Cerebellar nuclear complex (tissue), 1 donor: ENCODE measurements at places on chromosomes 13 and 19.

GRCh38 chr19:6610934-6611852 lies 20.2 kb upstream of the CD70 start:
- no peak for DNase-seq

- no peak for DNase-seq
These were observed 65.5 kb downstream of the ING1 start for GRCh38 chr13:110779022-110779421.

- DNase-seq: no peak
These were observed 1.4 kb upstream of the ZNF414 start for GRCh38 chr19:8515317-8515716.

GRCh38 chr19:34134190-34135053 lies 37.9 kb upstream of the LSM14A start:
- no peak for DNase-seq

DNA sequence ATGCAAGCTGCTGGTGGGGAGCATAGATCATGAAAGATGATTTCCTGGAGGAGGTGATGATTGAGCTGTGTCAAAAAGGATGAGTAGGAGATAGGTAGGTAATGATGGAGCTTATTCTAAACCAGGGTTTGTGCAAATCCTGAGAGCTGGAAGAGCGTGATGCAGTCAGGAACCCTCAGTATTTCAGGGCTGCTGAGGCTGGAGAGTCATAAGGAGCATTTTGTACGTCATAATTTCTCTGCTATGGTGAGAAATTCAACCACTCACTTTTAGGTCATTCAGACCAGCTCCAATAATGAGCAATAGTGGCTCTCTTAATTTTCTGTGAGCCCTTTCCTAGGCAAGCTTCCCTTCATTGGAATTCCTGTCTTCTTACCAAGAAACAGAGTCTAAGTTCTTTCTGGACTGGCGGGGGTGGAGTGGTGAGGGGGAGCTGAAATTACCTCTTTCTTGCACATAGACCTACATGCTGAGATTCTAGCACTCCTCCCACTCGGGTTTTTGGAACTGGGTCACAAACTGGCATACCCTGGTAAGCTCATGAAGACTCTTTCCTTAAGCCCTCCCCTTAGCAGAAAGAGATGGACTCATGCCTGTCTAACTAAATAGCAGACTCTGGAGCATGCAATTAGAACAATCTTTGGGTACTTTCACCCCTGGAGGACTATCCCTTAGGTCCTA lies 62.2 kb upstream of the MYCBP2 start:
- no peak for DNase-seq

DNA sequence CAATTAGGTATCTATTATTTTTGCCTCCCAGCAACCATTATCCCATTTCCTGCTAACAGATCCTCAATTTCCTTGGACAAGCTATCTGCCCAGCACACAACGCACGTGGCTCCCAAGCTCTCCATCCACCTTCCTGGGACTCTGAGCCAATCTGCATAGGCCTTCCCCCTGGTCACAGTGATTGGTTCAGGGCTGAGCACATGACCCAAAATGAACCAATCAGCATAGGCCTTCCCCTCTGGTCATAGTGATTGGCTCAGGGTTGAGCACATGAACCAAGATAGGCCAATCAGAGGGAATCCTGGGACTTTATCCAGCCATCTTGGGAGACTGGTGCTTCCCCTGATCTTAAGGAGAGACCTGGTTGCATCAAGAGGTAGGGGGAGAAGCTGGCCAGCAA lies 5.8 kb downstream of the CPAMD8 start:
- no peak for DNase-seq

- DNase-seq: no peak
These were observed 2.0 kb downstream of the ZBTB7A start for GRCh38 chr19:4064496-4065260.

- no peak for DNase-seq
These were observed 7.2 kb upstream of the FCHO1 start for GRCh38 chr19:17743874-17744580.

DNA sequence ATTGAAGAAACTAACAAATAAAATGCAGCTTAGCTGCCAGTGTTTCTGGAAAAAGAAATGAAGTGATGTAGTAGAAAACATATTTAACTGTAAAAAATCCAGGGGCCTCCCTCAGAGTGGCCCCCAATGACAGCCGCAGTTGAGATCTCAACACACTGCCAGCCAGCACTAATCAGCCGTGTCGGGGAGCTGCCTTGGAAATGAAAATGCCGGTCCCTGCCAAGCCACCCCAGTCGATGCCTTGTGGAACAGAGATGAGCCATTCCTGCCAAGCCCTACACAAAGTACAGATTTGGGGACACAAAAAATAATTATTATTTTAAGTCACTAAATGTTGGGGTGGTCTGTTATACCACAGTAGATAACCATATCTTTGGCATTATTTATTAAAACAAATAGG lies 1342.4 kb downstream of the EFNB2 start:
- DNase-seq: no peak

DNA sequence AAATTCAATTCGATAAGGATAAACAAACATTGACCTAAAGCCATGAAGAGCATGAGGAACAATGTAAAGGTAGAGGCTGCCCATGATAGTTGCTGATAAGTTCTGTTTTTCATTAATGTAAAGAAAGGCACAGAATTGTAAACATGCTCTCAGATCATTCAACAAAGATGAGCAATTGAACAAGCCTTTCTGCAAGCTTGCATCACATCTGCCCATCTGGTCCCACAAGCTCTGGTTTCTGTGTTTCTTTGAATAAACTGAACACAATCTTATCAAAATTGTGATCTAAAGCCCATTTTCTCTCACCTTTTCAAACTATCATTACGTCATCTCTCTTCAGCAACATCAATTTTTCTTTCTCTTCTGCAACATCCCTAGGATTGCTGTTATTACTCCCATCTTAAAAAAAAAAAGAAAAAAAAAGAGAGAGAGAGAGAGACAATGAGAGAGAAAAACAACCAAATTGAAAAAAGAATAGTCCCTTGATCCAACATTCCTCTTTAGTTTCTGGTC lies 487.2 kb upstream of the GPC6 start:
- DNase-seq: no peak

- DNase-seq: no peak
These were observed 1.5 kb upstream of the RGCC start for GRCh38 chr13:41455725-41456419.

DNA sequence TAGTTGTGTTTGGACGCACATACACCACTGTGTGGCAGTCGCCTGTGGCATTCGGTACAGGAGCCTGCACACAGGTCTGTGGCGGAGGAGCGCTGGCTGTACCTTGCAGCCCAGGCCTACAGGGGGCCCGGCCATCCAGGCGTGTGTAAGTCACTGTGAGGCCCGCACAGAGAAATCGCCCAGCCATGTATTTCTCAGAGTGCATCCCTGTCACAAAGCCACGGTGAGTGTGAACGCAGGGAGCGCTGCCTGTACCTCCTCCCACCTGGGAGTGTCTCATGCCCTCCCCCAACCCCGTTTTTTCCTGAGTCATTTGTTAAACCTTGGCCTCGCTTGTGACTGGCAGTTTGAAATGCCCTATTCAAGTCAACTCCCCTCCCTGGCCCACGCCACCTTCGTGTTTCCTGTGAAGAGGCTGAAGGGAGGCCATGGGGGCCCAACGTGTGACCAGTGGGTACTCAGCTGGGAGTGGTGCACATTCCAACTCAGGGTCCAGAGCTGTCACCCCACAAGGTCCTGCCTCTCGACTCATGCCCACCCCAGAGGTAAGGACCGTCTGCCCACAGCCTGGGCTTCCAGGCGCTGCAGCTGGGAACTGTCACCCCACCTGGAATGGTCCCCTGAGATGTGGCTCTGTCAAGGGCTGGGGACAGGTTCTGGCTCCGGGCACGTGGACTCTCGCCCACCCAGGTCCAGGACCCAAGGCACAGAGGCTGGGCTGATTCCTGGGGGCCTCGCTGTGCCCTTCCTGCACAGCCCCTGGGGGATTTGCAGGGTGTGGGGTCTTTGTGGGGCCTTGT lies 11.6 kb upstream of the RASA3 start:
- no peak for DNase-seq

DNA sequence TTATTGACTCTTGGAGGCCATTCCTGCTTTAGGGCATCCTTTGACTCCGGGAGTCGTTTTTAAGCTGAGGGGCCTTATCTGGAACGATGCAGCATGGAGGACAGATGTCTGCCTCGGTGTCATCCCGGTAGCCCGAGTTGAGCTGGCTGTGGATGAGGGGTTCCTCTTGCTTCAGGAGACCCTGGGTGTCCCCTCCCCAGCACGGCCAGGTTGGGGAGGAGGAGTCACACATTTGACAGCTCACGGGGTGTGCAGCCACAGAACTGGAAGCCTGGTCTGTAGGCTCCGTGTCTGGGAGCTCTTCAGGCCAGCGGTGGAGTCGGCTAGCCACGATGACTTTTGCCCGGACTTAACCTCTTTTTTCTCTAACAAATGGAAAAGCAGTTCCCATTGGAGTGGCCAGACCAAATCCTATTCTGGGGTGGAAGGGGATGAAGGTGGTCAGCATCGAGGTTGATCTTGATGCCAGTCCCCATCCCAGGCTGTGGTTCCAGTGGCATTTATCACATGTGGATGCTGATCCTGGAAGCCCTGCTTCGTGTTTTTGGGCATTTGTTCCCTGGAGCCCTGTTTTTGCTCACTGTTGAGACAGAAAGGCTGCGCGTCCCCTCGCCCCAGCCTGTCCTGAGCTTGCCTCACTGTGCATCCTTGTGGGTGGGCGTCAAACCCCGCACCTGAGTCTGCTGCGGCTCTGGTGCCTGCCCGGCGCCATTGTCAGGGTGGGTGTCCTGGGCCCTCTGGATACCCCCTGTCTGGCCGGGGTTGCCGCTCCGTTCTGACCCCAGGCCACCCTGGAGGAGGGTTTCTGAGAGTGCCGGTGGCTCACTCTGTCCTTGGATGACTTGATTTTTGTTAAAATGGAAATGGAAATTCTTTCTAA lies 12.0 kb downstream of the TFDP1 start:
- DNase-seq: no peak
